ENCODE measurements at places on chromosomes 5 and 9.

DNA sequence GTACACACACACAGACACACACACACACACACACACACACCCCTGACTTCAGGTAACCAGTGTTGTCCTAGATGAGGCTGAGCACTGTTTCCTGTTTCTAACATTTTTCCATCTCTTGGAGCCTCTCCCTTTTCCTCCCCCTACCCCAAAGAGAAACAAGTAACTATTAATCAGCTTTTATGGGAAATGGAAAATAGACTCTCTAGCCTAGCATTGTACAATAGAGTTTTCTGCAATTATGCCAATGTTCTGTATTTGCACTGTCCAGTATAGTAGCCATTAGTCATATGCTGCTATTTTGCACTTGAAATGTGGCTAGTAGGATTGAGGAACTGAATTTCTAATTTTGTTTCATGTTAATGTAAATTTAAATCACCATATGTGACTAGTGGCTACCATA, 33.1 kb downstream of the RAB3C start:
- DNase-seq: no peak

GRCh38 chr9:96462541-96462940, 12.6 kb downstream of the HABP4 start:
- DNase-seq: no peak

DNA sequence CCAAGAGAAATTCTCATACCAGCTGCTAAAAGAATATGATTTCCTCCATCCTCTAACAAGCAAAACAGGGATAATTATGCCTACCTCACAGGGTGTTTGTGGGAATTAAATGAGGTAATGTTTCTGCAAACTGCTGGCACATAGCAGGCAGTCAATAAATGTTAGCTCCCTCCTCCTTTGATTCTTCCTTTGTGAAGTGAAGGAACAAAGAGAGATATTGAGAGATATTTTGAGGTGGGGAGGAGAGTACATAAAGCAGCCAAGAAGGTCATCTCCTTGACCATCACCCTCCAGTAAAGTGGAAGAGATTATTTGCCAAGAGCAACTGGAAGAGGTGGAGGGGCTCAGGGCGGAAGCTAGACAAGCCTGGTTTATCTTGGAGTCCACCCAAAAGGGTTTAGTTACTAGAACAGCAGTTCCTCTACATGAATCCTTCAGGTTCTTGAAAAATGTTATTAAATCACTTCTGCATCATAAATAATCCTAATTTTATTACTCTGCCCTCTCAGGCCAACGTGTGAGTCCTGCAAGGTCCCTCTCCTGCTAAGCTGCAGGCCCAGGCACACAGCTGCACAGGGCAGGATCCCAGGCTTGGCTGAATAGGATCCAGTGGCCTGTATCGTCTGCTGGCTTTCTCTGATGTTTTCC, 35.0 kb upstream of the TLE1 start:
- no peak for DNase-seq

GRCh38 chr9:104779334-104779733, 15.4 kb downstream of the NIPSNAP3B start:
- DNase-seq: no peak

DNA sequence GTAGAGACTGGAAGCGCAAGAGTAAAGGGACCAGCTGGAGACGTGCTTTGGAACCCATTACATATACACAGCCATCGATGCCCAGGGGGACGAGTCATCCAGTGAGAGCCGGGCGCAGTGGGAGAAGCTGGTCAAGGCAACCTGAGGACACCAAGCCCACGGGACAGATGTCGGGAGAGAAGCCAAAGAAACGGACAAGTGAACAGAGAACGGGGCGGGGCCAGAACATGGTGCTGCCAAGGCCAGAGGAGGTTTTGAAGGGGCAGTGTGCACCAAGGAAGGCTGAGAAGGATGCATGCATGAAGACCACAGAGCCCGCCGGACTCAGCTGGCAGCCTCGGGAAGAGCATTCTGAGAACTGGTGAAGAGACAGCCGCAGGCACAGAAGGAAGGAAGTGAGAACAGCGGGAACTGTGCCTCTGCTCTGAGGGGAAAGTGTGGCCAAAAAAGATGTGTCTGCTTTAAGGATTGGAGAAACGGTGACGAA, 20.3 kb downstream of the CAMSAP1 start:
- no peak for DNase-seq

- DNase-seq: no peak
Observed at GRCh38 chr9:84937180-84937579, 267.7 kb downstream of the NTRK2 start.

GRCh38 chr5:147515269-147515668, 5.4 kb upstream of the DPYSL3 start:
- no peak for DNase-seq

DNA sequence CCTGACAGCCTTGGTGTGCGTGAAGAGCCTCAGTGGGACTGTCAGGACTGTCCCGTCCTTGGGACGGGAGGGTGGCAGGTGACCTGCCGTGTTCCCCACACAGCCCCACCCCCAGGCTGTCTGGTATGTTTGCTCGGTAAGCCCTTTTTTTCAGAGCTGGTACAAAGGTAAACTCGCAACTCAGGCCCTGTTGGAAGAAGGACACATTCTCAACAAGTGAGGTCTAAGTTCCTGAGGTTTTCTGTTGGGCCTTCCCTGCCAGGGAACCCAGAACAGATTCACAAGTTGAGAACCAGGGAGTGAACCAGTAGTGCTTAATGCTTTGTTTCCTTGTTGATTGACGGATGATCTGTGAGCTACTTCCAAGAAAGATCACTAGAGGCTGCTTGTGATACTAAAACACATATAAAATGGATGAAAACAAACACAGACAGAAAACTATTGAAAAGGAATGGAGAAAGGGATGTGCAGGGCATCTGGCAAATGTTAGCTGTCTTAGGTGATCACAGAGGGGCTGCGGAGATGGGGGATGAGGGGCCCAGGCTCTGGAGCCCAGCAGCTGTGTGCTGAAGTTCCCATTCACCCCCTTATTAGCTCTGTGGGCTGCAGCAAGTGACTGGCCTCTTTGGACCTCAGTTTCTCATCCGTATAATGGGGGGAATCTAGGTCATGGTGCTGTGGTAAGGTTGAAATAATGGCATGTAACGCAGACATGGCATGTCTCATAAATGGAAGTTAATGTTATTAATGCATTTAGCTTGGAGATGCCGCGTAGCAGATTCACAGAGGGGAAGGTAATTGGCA, 2.7 kb downstream of the NDST1 start:
- no peak for DNase-seq

GRCh38 chr5:82628364-82628910, 350.3 kb upstream of the RPS23 start:
- DNase-seq: no peak

GRCh38 chr5:180114304-180115003, 42.9 kb upstream of the RNF130 start:
- no peak for DNase-seq

- no peak for DNase-seq
Observed at GRCh38 chr5:34916518-34916917, 1.0 kb downstream of the BRIX1 start.

- DNase-seq: peak; percentile 68
Observed at GRCh38 chr9:33101104-33101951, 24.9 kb upstream of the SMU1 start.

- DNase-seq: peak; percentile 1
Observed at GRCh38 chr5:13480834-13481233, 463.7 kb downstream of the DNAH5 start.

DNA sequence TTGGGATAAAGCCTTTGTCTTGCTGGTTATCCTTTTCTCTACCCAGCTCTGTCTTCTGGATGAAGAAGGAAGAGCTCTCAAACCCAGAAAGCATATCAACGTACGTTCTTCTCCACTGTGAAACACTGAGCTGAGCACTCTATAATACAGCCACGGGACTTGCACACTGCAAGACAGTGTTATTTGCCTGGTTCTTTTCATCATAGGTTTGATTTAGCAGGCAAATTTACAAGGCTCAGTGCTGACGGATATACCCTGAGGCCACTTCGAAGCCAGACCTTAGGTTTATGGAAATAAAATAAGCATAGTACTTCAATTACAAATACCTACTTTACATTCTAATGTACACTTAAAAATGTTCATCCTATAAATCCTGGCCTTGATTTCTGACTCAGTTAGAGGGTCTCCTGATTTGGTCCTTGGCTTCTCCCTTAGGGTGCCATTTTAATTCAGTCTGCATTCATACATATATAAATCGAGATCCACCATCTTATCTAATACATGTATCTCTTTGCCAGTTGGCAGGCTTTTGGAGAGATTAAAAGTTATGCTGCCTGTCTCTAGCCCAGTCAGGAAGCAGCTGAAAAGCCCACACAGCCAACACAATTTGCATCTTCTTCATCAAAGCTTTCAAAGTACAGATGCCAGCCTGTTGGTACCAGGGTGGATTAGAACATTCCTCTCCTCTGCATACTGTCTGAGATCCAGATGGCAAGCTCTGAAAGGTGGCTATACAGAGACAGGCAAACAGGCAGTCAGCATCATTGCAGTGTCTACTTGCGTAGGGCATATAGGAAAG, 194.4 kb downstream of the DEPDC1B start:
- DNase-seq: no peak

DNA sequence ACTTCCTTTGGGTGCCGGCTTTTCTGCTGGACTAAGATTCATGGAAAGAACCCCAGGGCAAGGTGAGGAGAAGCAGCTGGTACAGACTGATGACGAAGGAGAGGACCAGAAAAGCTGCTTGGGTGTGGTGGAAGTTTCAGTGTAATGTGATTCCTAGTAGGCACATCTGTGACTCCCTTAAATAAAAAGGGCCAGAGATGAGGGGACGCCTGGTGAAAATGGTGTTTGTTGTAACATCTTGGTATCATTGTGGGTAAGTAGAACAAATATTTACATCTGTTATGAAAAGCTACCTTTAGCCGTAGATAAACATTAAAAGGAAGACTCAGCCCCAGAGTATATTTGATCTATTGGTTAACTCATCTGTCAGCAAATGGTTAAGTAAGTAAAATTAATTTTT, 33.8 kb downstream of the OTULINL start:
- no peak for DNase-seq

DNA sequence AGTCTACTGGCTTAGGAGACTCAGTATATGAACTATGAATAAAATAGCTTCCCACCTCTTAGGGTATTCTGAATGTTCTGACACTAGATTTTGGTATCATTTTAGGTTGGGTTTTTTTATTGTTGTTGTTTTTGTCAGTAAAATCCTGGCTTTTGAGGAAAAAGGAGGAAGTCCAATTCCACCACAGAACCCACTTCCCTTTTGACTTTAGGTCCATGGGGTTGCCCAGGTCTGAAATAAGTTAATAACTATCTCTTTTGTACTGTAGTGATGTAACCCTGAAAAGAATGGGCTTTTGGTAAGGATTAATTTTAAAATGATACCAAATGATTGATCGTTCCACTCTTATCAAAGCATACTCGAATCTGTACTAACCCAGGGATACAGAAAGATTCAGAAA, 29.1 kb upstream of the IL12B start:
- DNase-seq: no peak

- DNase-seq: peak; percentile 80
Observed at GRCh38 chr5:139696894-139697658, 48.9 kb downstream of the CXXC5 start.

GRCh38 chr9:130088051-130088450, 34.3 kb downstream of the GPR107 start:
- DNase-seq: no peak

GRCh38 chr9:75184471-75184870, 96.2 kb downstream of the OSTF1 start:
- no peak for DNase-seq

DNA sequence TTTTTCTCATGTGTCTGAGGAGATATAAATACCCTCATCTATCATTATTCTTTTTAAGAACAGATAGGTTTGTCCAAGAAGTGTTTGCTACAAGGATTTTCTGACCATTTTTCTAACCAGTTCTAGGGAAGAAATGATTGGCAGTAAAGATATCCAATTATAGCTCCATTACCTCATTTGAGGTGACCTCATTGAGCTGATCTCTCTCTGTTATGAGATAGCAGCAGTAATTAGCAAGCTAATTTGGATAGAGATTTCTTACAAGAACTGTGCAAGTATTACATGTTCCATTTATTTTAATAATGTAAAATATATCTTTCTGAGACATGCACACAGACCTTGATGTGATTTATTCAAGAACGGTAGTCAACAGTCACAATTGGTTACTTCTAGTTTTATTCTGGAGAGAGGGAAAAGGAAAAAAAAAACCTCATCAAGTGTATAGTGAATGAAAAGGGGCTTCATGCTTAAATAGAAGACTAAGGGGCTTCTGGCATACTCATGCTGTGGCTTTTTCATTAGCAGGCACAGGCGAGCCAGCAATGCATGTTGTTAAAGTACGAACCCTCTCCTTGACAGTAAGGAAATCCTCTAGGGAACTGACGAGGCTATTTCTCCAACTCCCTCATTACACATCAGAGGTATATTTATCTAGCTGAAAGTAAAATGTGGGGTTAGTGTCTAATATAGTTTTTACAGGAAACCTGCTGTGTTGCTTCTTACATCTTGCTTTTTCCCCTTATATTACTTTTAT, 127.3 kb downstream of the NUDT12 start:
- no peak for DNase-seq

DNA sequence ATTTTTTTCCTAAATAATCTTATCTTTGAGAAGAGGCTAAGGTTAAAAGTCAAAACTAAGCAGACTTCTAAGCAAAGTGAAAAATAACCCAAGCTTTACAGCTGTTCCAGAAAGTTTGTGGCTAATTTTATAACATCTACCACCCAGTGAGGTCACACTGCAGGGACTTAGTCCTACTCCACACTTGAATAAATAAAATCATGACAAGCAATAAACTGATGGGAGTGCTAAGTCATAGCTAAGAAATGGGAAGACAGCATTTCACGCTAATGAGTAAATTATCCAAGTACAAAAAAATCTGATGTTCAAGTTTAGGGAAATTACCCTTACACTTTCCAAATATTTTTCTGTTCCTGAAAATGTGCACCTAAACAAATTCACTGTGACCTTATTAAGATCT, 47.7 kb downstream of the ZNF608 start:
- DNase-seq: peak; percentile 58

- no peak for DNase-seq
Observed at GRCh38 chr5:116577064-116577788, 2.6 kb upstream of the SEMA6A start.

GRCh38 chr9:129324808-129325502, 146.9 kb upstream of the IER5L start:
- no peak for DNase-seq

DNA sequence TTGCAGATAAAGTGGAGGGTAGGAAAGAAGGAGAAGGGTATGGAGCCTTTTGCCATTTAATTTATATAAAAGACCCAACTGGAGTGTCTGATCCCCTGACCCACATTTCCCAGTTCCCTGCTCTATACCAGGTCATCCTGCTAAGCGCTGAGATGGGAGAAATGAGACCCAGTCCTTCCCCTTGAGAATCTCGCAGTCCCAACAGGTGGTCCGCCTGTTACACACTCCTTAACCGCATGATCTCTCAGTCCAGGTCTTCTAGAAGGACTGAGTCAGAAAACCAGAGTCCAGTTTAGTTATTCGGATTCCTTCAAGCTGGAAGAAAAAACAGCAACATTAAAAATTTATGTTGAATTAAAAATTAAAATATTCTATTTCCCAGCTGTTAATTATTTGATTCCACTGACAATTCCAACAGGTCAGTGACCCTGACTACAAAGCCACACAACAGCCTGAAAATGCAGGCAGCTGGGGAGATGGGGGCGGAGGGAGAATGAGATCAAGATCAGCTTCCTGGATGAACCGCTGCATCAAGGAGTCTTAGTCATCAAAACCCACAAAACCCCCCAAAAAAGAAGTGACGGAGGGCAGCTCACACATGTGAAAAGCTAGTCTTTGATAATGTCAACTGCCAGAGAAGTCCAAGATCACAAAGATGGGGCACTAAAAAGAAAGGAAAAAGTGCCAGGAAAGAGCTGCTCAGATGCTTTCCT, 44.0 kb downstream of the GGTA1 start:
- DNase-seq: no peak

Data from GM04504 (cell line).